HCT116 (cell line): ENCODE measurements at places on chromosomes 1 and 21.

DNA sequence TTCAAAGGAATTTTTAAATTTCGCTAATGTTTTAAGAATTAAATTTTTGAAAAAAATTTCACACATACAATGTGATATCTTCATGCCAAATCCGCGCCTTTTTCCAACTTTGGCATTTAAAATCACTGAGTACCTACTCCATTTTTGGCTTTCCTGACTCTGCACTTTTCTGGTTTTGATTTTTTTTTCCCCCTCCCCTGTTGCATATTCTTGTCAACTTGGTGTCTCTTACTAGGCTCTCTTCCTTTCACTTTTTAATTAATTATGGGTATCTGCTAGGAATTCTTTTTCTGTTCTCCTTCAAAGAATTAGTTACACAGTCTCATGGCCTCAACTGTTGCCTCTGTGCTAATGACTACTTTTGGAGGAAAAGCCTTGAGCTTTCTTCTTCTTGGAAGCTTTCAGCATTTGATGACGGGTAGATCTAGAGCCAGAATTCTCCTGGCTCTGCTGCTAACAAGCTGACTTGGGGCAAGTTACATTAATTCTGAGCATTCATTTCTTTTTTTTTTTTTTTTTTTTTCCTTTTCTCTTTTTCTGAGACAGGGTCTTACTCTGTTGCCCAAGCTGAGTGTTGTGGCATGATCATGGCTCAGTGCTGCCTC is 1.8 kb downstream of the AGL start:
- DNase-seq = no peak

DNA sequence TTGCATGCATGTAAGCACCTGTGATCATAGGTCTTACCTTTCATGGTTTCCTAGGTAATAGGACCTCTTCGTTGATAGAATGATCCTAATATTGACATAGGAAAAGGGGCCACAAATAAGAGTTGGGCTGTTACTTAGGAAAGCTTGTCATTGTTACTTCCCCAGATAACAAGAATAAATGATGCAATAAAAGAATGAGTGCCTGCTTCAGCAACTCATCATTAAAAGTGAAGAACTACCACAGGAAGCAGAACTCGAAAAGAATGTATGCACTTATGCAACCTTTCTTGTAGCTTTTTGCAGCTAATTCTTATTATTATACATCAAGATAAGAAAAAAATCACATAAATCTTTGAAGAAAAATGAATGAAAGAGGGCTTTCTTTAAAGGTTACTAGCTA is 548.6 kb downstream of the LTN1 start:
- no peak for DNase-seq

- DNase-seq = no peak
Measured at GRCh38 chr1:76250271-76250670, 175.7 kb downstream of the ST6GALNAC3 start.

GRCh38 chr1:83508485-83509151 is 490.3 kb downstream of the TTLL7 start:
- DNase-seq = no peak

GRCh38 chr1:59183749-59184317 is 113.1 kb upstream of the FGGY start:
- DNase-seq = no peak

DNA sequence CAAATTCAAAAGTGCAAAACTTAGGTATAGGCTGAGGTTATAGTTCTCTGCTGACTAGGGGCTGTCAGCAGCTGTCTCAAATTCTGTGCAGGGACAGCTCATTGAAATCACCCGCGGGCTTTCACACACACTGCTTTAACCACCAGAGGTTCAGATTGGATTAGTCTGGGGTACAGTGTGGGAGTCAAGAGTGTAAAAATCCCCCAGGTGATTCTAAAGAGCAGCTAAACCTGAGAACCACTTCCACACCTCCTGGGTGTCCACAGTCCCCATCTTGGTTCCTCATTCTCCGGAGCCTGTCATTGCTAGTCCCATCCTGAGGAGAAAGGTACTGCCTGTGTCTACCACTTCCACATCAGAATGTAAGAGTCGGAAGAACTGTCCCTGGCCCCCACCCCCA is 9.9 kb upstream of the TDRD10 start:
- DNase-seq = no peak
